ENCODE measurements at places on chromosomes 2 and 18.

DNA sequence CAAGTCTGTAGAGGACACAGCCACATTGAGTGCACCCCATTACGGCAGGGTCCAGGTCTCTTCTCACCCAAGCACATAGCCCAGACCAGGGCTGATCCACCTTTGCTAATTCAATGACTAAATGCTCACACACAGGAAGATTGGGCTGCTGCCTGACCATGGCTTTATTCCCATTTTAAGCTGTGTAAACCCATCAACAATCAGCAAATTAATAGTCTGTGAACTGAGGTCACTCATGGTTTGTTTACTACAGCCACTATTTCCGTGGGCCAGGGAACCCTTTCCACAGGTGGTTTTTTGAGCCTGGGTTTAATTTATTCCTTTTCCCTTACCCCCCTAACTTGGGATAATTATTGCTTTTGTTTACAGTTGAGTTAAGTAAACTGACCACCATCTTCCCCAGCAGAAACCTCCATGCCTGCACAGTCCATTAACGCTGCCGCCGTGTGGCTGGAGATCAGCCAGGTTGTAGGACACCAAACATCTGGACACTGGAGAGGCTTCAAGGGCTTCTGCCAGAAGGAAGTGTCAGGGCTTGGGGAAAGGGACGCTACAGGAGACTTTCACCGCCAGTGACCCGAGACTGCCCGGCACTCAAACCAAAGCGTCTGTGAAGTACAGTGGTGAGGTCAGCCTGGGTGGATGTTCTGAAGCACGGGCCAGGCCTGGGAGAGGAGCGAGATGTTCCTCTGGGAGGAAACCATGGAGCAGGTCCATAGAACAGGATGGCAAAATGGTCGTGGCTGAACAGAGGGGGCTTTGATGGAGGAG, 282.9 kb downstream of the DYSF start:
- no peak for DNase-seq

DNA sequence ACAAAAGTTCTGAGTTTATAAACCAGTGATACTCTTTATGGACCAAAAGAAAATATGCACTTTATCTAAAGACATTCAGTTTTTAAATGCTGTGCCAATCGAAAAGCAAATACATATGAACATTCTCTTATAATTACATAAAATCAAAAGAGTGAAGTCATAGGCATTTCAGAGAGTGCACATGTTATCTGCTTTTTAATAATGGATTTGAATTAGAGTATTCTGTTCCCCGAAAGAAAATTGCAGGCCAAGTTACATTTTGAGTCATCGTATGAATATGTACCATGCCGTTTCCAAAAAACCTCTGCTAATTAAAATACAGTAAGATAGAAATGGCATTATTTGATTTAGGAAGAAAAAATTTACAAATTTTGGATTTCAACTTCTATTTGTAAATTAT, 565.7 kb downstream of the ZEB2 start:
- no peak for DNase-seq

- DNase-seq = no peak
Measured at GRCh38 chr2:234130777-234131181, 80.3 kb downstream of the SPP2 start.

DNA sequence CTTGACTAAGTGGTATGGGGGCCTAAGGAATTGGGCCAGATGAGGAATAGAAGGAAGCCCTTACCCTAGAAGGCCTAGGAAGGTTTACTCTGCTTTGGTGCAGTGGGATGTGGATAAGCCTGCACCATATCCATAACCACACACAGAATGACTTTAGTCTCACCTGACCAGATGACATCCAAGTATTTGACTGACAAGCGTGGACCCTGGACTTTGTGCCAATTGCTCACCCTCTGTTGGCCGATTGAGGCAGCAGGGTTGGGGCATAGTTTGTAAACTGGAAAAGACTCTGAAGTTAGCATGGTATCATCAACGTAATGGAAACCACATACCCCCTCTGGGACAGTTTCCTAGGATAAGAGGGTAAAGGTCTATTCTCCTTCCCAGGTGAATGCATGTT, 36.5 kb upstream of the SERPINE2 start:
- no peak for DNase-seq

GRCh38 chr2:97779141-97779540, 65.8 kb downstream of the ZAP70 start:
- no peak for DNase-seq

DNA sequence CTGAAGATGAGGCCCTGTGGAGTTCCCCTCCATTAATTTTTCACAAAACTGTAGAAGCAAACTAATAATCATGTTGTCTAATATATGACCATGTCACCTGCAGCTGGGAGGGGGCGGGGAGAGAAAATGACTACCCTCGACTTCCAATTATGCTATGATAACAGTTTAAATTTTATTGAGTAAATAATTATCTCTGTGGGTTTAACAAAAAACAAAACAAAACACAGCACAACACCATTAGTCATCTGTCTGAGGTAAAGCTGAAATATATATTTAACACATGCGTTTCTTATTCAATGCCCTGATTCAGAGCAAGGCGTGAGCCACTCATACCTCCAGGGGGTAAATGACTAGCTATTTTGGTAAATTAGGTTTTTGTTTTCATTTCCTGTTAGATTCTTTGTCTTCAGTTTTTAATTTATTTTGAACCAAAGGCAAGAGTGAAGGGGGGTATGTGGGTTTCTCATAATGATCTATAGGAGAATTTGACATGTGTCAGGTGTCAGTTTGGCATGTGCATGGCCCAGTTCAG, 77.4 kb upstream of the ZCCHC2 start:
- DNase-seq = no peak

- no peak for DNase-seq
Measured at GRCh38 chr2:122999258-122999657, 1025.8 kb upstream of the CNTNAP5 start.

DNA sequence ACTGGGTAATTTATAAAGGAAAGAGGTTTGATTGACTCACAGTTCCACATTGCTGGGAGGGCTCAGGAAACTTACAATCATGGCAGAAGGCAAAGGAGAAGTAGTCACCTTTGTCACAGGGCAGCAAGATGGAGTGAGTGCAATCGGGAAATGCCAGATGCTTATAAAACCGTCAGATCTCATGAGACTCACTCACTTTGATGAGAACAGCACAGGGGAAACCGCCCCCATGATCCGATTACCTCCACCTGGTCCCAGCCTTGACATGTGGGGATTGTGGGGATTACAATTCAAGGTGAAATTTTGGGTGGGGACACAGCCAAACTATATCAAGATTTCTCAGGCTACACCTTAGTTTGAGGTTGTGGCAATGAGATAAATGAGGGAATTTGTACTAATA, 54.9 kb downstream of the AKAIN1 start:
- DNase-seq = no peak

GRCh38 chr18:60044290-60045006, 144.7 kb downstream of the PMAIP1 start:
- no peak for DNase-seq

GRCh38 chr18:57073501-57074187, 73.2 kb upstream of the BOD1L2 start:
- no peak for DNase-seq

DNA sequence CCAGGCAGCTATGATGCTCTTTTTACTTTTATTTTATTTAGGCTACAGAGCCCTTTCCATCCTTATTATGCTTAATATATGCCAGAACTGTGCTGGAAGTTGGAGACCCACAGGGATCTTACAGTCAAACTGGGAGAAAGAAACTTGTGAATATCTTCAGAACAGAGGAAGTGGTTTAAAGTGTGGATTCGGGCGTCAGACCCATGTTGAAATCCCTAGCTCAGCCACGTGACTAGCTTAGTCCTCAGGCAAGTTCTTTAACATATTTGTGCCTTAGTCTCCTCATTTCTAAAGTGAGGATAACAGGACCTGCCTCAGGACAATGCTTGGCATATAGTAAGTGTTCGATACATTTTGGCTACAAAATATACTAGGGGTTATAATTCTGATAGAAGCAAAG, 59.1 kb downstream of the MAP3K20 start:
- no peak for DNase-seq

DNA sequence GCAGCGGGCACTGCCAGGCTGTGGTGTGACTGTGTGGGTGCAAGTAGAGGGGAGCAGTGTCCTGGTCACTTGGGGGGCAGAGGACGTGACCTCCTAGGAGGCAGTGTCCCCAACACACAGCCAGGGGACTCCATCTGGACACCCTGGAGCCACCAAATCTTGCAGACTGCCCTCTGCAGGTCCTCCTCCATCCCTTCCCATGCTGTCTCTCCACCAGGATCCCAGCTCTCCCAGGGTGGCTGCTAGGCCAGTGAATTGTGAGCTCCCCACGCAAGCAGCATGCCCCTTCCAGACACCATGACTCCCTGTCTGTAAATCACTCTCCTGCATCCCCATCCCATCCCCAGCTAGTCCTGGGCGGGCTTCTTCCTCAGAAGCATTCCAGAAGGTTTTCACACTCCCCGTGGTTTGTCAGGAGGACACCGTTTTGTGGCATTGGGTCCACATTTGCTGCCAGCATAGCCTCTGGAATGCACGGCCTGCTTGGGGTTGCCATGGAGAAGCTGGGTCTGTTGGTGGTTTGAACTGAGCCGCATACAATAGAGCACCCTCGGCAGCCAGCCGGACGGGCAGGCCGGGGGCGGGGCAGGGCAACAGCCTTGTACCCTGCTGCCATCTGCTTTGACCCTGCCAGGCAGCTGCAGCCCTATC, 210.7 kb downstream of the KLHL29 start:
- no peak for DNase-seq

- DNase-seq = no peak
Measured at GRCh38 chr2:136486115-136486514, 279.2 kb upstream of the THSD7B start.

GRCh38 chr2:222399038-222399783, 25.1 kb upstream of the SGPP2 start:
- DNase-seq = no peak

Data from hematopoietic multipotent progenitor cell treated with erythropoietin and hydrocortisone succinate and interleukin-3 and kit ligand, for 17 days (in vitro differentiated cells).